ENCODE measurements at places on chromosomes 16 and 17. TPM values are rescaled to one million over a fixed set of nuclear protein-coding genes. Genes with fewer than 3 reads are reported as not detected.

The AATK gene
- total RNA-seq = 0.48 TPM

The HBA2 gene
- total RNA-seq = 0.32 TPM

DNA sequence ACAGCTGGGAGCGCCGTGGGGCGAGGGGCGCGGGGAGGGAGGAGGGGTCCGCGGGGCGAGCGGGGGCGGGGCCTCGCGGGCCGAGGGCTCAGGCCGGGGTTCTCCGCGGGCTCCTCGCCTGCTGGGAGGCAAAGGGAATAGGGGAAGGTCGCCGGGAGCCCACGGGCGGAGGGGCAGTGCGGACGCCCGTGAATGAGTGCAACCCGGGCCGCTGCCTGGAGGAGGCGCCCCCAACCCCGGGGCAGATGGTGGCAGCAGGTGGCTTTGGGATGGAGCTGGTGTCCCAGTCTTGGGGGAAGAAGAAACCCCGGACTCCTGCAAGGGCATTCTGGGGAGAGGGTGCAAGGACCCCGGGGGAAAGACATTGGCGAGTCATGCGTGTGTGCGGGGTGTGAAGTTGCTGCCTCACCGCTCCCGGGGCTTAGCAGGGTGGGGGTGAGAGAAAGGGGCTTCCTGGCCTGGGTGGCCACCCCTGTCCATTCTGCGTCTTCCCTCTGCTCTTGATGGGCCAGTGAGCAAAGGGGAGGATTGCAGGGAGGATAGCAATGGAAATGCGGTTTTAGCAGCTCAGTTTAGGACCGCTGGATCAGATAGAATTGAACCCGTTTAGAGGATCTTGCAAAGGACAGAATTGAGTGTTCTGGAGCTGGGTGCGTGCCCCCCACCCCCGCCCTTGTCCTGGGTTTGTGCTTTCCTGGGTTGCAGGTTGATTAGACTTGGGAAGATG is 526 bp downstream of the KIAA0513 start:
- peak; percentile 13 for DNase-seq

- no peak for DNase-seq
These were observed 42.5 kb upstream of the BCO1 start for GRCh38 chr16:81195885-81196534.

DNA sequence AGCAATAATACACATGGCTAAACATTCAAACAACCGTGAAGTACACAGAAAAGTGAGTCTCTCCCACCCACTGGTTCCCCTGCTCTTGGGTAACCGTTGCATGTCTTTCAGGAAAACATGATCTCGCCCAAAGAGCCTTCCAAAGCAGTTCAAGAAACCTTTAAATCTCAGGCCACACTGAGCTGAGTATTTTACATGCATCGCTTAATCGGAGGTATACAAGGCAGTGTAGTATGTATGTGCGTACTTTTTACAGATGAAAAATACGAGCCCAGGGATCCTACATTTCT is 741 bp upstream of the DEXI start:
- DNase-seq = no peak
